ENCODE measurements at places on chromosomes 13 and 19.

DNA sequence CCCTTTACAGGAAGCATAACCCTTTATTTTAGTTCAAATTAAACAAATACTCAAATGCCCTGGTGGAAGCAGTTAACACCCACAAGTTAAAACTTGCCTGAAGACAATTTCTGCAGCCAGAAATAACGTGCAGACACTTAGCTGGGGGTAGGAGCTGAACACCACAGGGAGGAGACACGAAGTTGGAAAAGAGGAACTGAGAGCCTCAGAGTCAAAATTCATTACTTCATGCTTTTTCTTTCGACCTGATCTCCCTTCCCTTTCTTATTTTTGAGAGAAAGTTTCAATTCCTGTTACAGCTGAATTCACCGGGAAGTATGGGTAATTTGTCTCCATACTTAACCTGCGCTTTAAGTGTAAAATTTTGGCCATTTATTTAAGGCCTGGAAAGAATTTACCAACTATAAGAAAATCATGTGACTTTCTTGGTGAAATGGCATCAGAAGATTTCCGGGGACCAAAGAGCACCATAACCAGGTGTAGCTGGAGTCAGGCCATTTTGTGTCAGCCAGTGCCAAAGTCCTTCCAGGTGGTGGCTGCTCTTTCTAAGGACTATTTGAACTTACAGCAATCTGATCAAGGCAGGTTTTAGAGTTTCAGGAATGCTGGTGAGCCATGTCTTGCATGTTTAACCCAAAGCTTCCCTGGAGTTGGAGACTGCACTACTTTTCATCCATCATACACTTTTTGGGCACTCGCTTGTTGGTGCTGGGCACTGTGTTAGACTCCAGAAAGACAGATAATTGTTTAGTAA is 46.5 kb upstream of the RCBTB2 start:
- no peak for DNase-seq

- DNase-seq, result no peak
Observed at GRCh38 chr19:36031308-36031707, 1.4 kb downstream of the CLIP3 start.

DNA sequence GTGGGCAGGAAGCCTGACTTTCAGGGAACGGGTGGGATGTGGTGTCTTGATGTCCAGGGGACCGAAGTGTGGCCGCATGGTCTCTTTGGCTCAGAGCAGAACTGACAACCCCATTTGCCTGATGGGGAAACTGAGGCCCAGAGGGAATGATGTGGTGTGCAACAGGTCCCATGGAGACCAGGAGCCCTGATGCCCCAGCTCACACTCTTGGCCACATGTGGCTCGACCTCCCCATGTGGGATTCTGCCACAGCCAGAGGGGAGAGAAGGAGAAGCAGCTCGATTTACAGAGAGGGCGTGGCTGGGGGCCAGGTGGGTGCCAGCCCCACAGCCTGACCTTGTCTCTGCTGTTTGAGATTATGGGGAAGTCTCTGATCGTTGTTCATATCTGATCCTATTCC is 128.1 kb downstream of the TEX29 start:
- DNase-seq, result no peak

DNA sequence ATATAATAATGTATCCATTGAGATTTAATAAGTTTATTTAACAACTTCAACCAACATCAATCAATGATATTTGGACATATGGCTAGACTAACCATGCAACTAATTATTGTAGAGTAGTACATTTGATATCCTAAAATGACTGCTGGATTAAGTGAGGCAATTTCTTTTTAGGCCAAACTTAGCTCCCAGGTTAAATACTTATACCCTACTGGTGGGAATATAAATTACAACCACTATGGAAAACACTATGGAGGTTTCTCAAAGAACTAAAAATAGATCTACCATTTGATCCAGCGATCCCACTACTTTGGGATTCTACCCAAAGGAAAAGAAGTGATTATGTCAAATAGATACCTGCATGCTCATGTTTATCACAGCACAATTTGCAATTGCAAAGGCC is 345.8 kb downstream of the RBM26 start:
- no peak for DNase-seq

GRCh38 chr13:105902396-105902795 is 633.1 kb downstream of the EFNB2 start:
- no peak for DNase-seq

DNA sequence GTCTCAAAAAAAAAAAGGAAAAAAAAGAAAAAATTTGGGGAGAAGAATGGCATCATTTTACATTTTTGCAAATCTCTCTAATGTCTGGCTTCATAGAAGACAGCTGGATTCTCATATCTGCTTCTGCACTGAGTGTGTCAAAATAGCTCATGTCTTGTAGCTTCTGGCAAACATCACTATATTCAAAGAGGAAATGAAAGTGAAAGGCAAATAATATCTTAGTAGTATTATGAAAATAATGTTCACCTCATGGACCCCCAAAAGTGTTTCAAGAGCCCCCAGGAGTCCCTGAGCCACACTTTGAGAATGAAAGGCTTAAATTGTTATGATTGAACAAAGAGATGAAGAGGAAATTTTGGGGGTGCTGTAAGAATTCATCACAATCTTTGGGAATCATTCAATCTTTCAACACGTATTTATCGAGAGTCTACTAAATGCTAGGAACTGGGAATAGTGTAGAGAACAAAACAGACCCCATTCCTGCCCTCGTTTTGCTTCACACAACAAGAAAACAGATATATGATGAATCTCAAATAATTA is 1.2 kb upstream of the SLC6A16 start:
- DNase-seq, result no peak

DNA sequence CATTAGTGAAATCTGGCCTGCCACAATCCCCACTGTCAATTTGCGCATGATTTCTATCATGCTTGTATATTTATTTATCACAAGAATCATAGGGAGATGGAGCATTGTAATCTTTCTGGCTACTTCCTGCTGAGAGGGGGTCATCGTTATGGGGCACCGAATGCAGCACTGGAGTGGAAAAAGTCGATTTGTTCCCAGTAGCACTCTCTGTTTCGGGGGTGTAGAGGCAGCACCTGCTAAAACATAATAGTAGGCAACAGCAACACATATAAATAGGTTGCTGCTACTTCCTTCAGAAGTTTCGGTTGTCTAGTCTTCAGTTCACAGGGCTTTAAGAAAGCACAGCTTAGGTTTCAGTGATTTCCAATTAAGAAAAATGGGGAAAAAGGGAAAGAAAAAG is 23.4 kb upstream of the CEACAM21 start:
- no peak for DNase-seq

DNA sequence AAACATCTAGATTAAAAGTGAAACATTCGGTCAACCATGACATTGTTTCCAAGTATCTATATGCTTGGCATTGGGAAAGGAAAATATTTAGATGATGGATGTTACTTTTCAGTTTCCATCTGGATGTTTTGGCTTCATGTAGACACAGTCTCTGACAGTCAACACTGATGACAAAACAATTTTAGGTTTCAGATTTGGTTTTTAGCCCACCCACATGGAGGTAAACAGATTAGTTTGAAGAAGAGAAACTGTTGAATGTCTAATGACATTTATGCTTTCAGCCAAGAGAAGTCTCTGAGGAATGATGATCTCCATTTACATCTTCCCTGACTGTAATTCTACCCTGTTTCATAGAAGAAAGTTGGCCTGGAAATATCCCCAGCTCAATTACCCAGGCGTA is 379.1 kb downstream of the SLITRK6 start:
- DNase-seq, result no peak

GRCh38 chr13:111485491-111486250 is 165.2 kb downstream of the TEX29 start:
- no peak for DNase-seq

DNA sequence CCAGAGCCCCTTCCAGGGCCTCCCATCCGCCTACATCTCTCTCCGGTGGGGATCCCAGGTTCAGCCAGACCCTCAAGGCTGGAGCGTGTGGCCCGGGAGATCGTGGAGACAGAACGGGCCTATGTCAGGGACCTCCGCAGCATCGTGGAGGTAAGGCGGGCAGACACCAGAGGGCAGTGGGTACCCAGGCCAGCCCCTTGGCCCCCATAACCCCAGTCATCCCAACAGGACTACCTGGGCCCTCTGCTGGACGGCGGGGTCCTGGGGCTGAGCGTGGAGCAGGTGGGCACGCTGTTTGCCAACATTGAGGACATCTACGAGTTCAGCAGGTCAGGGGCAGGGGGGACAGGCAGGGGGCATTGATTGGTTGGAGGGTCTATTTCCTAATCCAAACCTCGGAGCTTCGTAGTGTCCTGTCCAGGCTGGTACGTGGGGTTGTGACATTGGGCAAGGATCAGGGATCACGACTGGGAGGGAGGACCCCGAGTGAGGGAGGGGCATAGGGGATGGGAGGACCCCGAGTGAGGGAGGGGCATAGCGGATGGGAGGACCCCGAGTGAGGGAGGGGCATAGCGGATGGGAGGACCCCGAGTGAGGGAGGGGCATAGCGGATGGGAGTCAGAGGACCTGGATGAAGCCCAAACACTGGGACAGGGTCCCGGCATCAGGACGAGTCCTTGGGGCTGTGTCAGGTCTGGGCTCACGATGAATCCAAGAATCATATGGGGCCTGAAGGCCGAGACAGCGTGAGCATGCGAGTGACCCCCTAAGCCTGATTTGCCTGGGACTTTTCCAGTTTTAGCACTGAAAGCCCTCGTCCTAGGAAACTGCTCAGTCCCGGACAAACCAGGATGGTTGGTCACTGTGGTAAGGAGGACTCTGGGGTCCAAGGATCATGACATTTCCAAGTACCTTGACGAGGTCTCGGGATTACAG is 2.9 kb downstream of the PLEKHG2 start:
- no peak for DNase-seq

DNA sequence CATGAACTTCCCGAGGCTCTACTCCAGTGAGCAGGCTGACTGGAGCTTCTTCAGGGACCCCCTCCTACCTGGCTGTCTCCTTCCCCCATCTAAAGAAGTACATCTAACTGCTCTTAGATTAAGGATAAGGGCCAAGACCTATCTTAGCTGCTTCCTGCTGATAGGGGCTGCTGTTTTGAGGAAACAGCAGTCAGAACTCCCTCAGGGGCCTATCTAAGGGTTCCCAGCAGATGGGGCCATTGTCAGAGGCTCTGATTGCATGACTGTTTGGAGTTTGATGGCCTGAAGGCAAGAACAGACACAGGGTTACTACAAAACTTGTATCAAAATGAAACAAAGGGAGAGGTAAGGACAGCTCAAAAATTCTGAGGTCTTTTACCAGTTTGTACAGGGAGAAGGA is 2636.9 kb upstream of the PCDH20 start:
- DNase-seq, result no peak

GRCh38 chr19:6241056-6241455 is 38.7 kb downstream of the MLLT1 start:
- no peak for DNase-seq

GRCh38 chr13:74931698-74932433 is 550.1 kb downstream of the TBC1D4 start:
- DNase-seq, result no peak

- no peak for DNase-seq
Observed at GRCh38 chr19:28075229-28075628, 1137.7 kb downstream of the UQCRFS1 start.
